ENCODE measurements at places on chromosomes 7 and 10.

DNA sequence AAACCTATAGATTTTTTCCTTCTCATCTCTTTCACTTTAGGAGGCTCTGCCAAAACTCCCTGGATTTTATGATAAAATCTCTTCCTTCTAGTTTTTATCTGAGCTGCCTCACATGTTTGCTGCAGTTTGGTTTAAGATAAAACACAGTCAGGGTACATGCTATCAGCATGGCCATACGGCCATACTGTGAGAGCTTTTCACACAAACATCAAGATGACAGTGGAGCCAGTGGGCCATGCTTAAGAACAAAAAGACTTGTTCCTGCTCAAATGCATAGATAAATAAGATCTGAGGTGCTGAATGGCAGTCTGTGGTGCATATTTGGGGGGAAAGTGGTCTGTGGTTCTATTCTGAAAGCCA is 91.0 kb downstream of the ELMO1 start:
- DNase-seq = no peak

GRCh38 chr10:5782174-5782573 is 31.1 kb downstream of the GDI2 start:
- DNase-seq = no peak

DNA sequence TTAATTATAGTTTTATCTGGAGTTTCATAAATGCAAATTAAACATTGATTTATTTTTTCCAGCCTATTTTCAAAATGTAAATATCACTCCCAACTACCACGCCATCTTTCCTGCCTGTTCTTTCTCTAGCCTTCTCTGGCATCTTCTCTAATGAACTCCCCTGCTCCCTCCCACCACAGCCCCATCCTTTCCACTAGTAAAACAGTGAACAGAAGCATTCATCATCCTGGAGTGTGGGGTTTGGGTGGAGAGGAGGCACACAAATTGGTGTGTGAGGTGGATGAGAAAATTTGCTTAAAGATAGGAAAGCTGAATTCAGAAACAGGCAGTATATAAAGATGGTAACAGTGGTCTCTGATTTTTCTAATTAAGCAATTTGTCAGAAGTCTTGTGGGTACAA is 479.4 kb downstream of the ARL4A start:
- no peak for DNase-seq

- no peak for DNase-seq
Measured at GRCh38 chr7:37100735-37101331, 347.8 kb downstream of the ELMO1 start.

DNA sequence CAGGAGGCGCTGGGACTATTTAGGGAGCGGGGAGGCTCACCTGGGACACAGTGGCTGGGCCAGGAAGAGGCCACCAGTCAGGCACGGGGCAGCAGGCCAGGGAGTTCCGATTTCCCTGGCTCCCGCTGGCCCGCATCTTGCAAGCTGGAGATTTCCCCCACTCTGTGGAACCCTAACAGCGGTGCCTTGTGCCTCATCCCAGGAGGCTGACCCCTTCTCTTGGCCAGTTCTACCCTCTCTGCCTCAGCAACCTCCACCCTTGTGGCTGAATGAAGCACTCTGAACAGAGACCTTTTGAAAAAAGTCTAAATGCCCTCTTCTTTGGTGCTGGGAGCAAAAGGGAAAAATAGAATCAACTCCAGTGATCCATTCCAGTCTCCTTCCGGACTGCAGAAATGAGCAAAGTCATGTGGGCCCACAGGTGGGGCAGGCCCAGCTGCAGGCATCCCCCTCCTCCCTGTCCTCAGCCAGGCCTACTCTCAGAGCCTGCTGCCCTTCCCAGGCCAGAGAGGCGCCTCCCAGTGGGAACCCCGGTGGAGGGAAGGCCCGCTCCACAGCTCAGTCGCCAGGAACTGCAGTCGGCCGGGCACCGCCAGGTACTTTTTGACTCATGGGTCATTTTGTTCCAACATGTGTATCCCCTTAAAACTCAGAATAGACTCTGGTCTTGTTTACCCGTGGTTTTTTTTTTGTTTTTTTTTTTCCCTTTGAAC is 155.5 kb downstream of the ZNF248 start:
- DNase-seq = no peak

DNA sequence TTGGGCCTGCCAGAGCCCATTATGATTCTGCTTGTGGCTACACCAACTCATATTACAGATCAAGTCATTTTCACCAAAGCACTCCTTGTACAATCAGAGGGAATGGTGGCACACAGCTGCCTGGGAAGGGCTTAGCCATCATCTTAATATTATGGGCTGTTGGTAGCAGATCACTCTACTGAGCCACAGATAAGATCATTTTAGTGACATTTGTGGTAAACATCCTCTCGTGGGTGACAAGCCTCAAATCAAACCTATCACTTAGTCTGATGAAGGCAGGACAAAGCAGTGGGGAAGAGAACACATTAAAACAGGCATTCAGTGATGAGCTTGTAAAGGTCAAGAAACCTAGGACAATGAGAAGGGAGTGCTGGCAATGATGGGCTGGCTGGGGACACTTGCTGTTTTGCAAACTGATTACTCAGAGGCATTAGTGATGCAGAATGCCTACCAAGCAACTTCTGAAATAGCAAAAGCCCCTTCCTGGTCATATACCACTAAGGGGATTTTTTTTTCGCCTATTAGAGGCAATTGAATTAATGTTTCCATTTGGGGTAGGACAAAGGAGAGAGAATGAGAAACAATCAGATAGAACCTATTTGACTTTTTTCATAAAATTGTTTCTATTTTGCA is 137.5 kb upstream of the WDR11 start:
- DNase-seq = no peak

DNA sequence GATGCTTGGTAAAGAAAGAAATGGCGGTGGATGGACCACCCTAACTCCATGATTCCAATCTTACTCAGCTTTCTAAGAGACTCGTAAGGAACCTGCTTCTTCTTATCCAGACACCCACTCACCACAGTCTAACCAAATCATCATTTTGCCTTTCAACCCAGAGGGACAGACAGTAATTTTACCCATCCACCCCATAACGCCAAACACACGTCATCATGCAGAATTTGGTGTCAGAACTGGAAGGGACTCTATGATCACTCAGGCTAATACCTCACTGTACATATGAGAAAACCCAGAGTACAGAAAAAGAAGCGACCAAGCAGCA is 388 bp downstream of the ECD start:
- no peak for DNase-seq

- DNase-seq = no peak
Measured at GRCh38 chr10:6657669-6658068, 77.6 kb upstream of the PRKCQ start.

- DNase-seq = no peak
Measured at GRCh38 chr7:14793151-14793550, 109.4 kb downstream of the DGKB start.

DNA sequence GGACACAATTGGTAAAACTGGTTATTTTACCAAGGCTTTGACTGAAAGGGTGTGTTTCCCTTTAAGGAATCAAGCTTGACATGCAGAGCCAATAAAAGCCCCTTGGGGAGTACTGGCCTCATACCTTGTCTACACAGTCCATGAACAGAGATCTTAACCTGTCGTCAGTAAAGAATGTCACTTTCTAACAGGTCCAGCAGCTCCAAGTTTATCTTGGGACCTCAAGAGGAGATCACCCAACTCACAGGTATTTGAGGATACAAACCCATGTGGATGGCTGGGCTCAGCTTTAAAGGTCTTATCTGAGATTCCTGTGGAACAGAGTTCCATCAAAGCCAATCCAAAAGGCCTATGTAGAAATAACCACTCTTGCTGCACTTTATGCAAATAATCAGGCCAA is 61.3 kb downstream of the COA1 start:
- no peak for DNase-seq

- no peak for DNase-seq
Measured at GRCh38 chr7:156001496-156002260, 189.4 kb upstream of the SHH start.
